ENCODE measurements at places on chromosomes 12 and 14. TPM values are rescaled to one million over a fixed set of nuclear protein-coding genes. Genes with fewer than 3 reads are reported as not detected.

LTB4R gene
- total RNA-seq: 3.3 TPM

EML5 gene
- not detected for total RNA-seq

PRIMA1 gene
- not detected for total RNA-seq

GPD1 gene
- not detected for total RNA-seq

TAS2R14 gene
- 2.7 TPM for total RNA-seq

MRPL42 gene
- total RNA-seq: 66.7 TPM

C12orf60 gene
- total RNA-seq: 1.3 TPM

SALL2 gene
- total RNA-seq: 0.45 TPM

OASL gene
- total RNA-seq: 0.36 TPM

GPRC5D gene
- not detected for total RNA-seq

AQP6 gene
- not detected for total RNA-seq

LMNTD1 gene
- total RNA-seq: 0.45 TPM

SLC22A17 gene
- total RNA-seq: 8.5 TPM

TAS2R46 gene
- total RNA-seq: 3.1 TPM

RGS6 gene
- total RNA-seq: not detected

SYNE3 gene
- 4.5 TPM for total RNA-seq

OR4E2 gene
- not detected for total RNA-seq

ZNF891 gene
- total RNA-seq: 0.54 TPM

CELA1 gene
- total RNA-seq: not detected

CIROP gene
- total RNA-seq: not detected

GPR68 gene
- total RNA-seq: 1.3 TPM

GLT1D1 gene
- not detected for total RNA-seq

KCNA1 gene
- total RNA-seq: not detected

TAS2R19 gene
- total RNA-seq: 3.4 TPM

BHLHE41 gene
- total RNA-seq: 0.09 TPM
